ENCODE measurements at places on chromosomes 2 and 18.

DNA sequence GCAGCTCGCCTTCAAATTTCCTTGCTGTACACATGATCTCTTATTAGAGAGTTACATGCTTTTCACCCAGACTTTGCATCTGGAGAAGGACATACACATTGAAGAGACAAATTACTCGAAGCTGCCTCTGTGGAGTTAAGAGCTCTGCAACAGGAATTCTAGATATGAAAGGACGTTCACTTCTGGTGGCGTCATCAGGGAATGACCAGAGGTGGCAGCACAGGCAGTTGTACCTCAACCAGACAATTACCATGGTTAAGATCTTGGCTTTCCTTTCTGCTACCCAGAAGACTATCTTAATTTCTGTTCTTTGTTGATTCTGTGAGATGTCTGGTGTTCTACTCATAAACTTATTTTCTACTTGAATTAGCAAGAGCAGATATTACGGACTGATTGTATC, 39.1 kb upstream of the MC4R start:
- no peak for DNase-seq

DNA sequence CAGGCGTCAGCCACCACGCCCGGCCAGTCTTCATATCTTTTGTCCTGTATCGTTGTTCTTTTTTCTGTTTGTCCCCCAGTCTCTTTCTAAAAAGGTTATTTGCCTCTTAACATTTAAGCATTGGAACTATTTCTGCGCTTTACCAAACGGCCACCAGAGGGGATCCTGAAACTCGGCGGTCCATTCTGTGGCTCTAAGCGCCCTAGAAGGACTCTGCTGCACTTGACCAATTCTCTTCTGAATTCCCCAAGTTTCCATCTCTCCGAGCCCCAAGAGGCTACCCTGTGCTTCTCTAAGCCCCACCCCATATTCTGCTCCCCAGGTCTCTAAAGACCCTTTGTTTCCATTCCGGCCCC, 33.1 kb upstream of the REG3G start:
- no peak for DNase-seq

- DNase-seq: no peak
These were observed 27.0 kb downstream of the NTSR2 start for GRCh38 chr2:11642972-11643371.

DNA sequence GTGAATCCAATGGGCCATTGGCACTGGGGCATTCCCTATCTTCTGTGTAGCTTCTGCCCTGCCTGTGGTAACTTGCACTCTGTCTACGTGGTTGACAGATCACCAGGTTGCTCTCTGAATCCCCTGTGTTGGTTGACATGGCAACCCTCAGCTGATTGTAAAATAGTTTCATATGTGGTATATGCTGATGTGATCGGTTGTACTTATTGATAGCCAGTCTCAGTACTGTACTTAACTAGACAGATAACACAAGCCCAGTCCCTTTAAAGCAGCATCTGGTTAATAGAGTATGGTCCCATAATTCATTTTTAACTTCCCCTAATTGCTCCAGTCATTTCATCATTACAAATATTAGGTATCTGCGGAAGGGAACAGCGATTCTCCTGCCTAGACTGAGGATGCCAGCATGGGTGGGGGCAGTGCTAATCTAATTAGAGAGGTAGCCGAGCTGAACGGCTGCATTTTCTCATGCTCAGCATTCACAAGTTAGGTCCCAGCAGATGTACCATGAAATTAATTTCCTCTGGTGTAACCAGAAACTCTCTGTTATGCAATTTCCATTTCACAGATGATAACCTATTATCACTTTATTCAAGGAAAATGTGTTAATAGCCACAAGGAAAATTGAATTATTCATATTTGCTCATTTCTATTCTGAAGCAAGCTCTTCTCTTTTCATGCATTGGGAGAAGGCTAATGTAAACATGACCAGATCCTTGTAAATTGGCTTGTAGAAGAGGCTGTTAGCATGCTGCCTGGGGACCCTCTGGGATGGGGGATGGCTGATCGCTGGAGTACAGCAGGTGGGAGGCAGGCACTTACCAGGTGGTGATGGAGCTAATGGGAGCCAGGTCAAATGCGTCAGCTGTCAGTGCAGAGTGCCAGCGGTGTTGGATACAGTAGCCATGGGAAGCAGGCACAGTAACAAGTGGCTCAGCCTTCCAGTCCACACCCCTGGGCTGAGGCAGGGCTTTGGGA, 608.3 kb downstream of the GALR1 start:
- DNase-seq: no peak

GRCh38 chr2:226211439-226211838, 588.2 kb downstream of the IRS1 start:
- no peak for DNase-seq

Data from GF-D8 (cell line).